ENCODE measurements at places on chromosomes 11 and 22. TPM values are rescaled to one million over a fixed set of nuclear protein-coding genes. Genes with fewer than 3 reads are reported as not detected.

SLC35F2 gene
- total RNA-seq: 63.5 TPM

MMP3 gene
- total RNA-seq: not detected

PANX3 gene
- not detected for total RNA-seq

MMP13 gene
- total RNA-seq: not detected

GRAMD1B gene
- 4.5 TPM for total RNA-seq

OR5P2 gene
- not detected for total RNA-seq

MPZL3 gene
- 11.5 TPM for total RNA-seq

C11orf91 gene
- total RNA-seq: not detected

FAM76B gene
- total RNA-seq: 22.6 TPM

TMX2 gene
- 85.0 TPM for total RNA-seq

CHRNA10 gene
- 0.33 TPM for total RNA-seq

STK33 gene
- 0.11 TPM for total RNA-seq

SMIM35 gene
- not detected for total RNA-seq

PLEKHB1 gene
- total RNA-seq: 0.42 TPM

VSIG10L2 gene
- total RNA-seq: not detected

OR51B5 gene
- not detected for total RNA-seq

FJX1 gene
- total RNA-seq: 26.9 TPM

SLC5A4 gene
- total RNA-seq: 0.66 TPM

HORMAD2 gene
- not detected for total RNA-seq

GSTT2B gene
- total RNA-seq: 4.8 TPM

ZP1 gene
- total RNA-seq: not detected

P2RX3 gene
- total RNA-seq: not detected

DEPDC7 gene
- 0.35 TPM for total RNA-seq

KRTAP5-2 gene
- total RNA-seq: not detected

OR8D1 gene
- total RNA-seq: not detected

ZFPL1 gene
- 34.6 TPM for total RNA-seq

NUP160 gene
- total RNA-seq: 27.8 TPM

DDX25 gene
- not detected for total RNA-seq

LRP5 gene
- 45.8 TPM for total RNA-seq

SYT9 gene
- total RNA-seq: 0.04 TPM

SERPING1 gene
- not detected for total RNA-seq

MPPED2 gene
- total RNA-seq: not detected

OR2AG2 gene
- 0.07 TPM for total RNA-seq

PYGM gene
- total RNA-seq: 0.35 TPM

LRP4 gene
- total RNA-seq: 1.9 TPM

CBLIF gene
- not detected for total RNA-seq

OR8G5 gene
- not detected for total RNA-seq

TPBGL gene
- 0.07 TPM for total RNA-seq

APOA5 gene
- total RNA-seq: not detected

MUC5AC gene
- not detected for total RNA-seq

MRGPRX4 gene
- not detected for total RNA-seq

EFCAB6 gene
- 0.14 TPM for total RNA-seq

CNIH2 gene
- total RNA-seq: 0.07 TPM

OR2AG1 gene
- total RNA-seq: under 0.01 TPM

BRD1 gene
- 21.6 TPM for total RNA-seq

MRPL11 gene
- 46.9 TPM for total RNA-seq

OR52N4 gene
- not detected for total RNA-seq

Data from pulmonary artery endothelial cell (primary cell).